Esophagus mucosa (tissue), 1 donor: ENCODE measurements at places on chromosomes 13 and 19.
A peak's percentile ranks its signal among the peaks of the same experiment; 100 is the strongest.

- ATAC-seq = no peak
Measured at GRCh38 chr13:70172946-70173597, 64.8 kb upstream of the KLHL1 start.

DNA sequence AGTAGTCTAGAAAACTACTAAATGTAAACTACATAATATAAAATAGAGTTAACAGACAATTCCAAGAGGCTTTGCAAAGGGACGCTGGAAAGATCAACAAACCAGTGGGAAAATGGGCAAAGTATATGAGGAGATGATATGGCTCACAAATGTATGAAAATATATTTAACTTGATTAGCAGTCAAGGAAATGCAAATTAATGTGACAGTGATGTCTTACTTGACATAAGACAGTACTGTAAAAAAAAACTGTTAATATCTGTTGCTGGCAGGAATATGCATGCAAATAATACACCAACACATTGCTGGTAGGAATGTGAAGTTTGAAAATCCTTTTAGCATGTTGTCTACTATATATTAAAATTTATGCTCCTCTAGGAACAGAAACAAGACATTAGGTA is 136.1 kb downstream of the ATP8A2 start:
- no peak for ATAC-seq

GRCh38 chr13:45055198-45055901 is 65.0 kb upstream of the GTF2F2 start:
- ATAC-seq = peak; percentile 95

- no peak for ATAC-seq
Measured at GRCh38 chr19:664913-665443, 2.0 kb upstream of the RNF126 start.

GRCh38 chr13:45104261-45104660 is 16.0 kb upstream of the GTF2F2 start:
- no peak for ATAC-seq

- peak; percentile 2 for ATAC-seq
Measured at GRCh38 chr19:15418231-15418578, 583 bp downstream of the AKAP8L start.

DNA sequence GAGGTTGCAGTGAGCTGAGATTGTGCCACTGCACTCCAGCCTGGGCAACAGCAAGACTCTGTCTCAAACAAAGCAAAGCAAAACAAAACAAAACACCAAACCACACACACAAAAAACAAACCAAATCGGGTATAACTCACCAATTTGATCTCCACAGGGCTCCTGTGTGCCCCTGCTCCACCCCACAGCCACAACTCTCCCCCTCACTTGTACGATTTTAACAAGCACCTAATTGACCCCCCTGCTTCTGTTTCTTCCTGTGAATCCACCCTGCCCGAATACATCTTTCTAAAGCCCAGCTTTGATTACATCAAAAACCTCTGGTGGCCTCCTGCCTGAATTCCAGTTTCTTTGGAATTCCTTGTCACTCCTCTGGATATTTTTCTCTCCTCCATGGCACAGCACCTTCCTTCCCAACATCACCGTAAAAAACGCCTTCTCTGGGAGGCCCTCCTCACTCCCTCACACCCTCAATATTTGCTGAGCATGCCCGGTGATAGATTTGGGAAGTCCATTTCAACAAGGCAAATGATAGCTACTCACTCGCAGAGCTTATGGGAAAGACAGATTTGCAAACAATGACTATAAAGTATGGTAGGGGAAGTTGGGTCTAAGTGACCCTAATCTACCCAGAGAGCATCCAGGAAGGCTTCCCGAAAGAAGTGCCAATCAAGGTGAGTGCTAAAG is 11.6 kb upstream of the RANBP3 start:
- ATAC-seq = no peak

DNA sequence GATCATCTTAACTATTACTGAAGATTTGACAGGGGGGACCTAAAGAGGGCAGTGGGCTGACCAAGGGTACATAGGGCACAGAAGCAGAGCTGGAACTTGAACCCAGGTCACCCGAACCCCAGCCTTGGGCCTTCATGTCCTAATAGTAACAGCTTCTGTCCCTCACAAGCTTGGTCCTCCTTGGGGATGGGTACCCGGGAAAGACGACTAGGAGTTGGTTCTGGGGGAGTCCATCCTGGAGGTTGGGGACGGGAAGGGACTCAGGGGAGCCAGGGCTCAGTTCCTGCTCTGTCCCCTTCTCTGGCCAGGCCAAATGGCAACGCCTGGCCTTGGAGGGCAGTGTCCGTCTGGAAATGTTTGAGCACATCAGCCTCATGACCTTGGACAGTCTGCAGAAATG is 39.6 kb upstream of the CYP4F8 start:
- no peak for ATAC-seq

- peak; percentile 75 for ATAC-seq
Measured at GRCh38 chr19:12090807-12091206, 26.3 kb downstream of the ZNF844 start.

- ATAC-seq = no peak
Measured at GRCh38 chr13:91817250-91817649, 418.8 kb downstream of the GPC5 start.

DNA sequence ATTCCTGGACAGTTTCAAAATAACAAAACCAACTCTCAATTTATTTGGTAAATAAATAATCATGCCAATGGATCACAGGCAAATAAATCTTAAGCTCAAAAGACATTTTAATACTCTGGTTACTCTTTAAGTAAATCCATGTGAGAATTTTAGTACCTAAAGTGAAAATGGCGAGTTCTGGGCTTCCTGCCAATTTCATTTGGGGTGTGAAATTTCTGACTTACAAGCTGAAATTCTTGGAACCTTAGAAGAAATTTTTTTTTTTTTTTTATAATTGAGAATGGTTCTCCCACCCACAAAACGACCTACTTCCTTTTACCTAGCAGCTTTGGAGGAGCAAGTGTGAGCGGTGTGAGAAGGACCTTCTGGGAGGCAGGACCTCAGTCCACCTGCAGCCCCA is 354.5 kb upstream of the NBEA start:
- ATAC-seq = no peak

DNA sequence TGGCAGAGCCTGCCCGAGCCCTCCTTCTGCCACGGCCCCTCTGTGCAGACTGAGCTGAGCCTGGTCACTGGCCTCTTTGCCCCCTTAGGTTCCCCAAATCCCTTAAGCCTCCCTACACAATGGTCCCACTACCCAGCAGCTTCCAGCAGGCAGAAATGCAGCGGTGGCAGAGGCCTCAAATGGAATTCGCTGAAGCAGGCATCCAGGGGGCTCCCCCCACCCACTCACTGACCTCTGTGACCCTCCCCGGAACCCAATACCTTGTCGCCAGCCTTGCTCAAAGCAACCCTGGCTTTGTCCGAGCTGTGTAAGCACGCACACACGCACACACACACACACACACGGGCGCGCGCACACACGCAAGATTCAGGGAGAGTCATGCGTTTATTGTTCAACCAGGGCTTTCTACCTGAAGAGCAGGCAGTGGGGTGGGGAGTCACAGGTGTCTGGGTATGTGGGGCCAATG is at the start of gene LIM2:
TSS of gene LIM2 (minus strand) at position 51 of the 466 bp plus-strand sequence. CDS start 531 bp downstream, outside the sequence.
- ATAC-seq = peak; percentile 21

DNA sequence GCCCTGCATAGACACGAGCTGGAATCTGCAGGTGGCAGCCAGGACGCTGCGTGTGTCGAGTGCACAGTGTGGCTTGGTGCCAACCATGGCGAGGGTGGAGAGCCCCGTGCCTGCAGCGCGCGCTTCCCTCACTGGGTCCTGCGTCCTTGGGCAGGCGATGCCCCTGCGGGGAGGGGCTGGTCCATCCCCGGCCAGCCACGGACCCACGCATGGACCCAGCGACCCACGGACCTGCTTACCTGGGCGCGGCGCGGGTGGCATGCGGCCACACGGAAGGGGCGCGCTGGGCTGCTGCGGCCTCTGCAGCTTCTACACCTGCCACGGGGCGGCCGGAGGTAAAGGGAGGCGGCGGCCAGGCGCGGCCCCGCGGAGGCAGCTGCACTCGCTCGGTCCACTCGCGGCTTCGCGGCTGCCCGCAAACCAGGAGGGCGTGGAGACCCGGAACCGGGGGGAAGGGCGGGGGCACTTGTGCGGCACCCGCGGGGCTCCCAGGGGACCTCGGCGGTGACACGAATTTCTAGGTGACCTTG is 569 bp upstream of the MCF2L start:
- peak; percentile 59 for ATAC-seq

- ATAC-seq = peak; percentile 1
Measured at GRCh38 chr19:38386971-38387549, 774 bp downstream of the GGN start.

DNA sequence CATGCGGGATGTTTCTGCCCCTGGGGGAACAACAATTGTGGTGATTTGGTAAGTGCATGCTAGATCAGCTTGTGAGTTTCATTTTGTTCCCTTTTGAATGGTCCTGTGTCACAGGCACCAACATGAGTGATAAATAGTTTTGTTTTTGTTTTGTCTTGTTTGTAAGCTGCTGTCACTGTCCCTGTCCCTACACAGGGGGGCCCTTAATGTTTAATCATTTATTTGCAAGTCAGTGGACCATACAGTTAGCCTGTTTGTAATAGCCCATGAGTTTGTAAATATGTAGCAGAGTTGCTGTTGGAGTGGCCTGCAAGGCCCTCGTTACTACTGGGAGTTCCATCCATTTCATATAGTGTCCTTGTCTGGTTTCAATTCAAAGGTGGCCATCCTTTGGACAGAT is 979.6 kb upstream of the SPRY2 start:
- no peak for ATAC-seq

GRCh38 chr13:108407495-108407894 is 138.0 kb downstream of the TNFSF13B start:
- no peak for ATAC-seq

GRCh38 chr13:49497272-49497671 is 1.5 kb downstream of the PHF11 start:
- ATAC-seq = no peak

GRCh38 chr19:49149652-49150105 is 5.5 kb downstream of the HRC start:
- peak; percentile 25 for ATAC-seq

DNA sequence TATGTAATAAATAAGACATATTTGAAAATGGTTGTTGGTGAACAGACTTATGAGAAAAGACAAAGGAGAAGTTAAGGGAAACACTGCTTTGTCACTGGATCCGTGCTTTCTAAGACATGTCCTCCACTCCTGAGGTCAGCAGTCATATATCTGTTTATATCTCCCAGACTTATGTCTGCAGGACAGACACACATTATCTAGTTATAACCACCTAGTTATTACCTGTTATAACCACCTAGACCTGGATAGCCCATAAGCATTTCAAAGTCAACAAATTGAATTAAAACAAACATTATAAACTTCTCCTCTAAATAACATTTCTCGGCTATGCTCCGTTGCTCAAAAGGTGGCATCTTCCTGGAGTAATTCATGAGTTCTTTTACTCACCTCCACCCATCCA is 96.4 kb downstream of the SPRY2 start:
- ATAC-seq = no peak

- no peak for ATAC-seq
Measured at GRCh38 chr13:46235286-46235685, 23.6 kb downstream of the LRRC63 start.

- ATAC-seq = peak; percentile 92
Measured at GRCh38 chr19:48543121-48543710, 8.8 kb upstream of the SULT2B1 start.

DNA sequence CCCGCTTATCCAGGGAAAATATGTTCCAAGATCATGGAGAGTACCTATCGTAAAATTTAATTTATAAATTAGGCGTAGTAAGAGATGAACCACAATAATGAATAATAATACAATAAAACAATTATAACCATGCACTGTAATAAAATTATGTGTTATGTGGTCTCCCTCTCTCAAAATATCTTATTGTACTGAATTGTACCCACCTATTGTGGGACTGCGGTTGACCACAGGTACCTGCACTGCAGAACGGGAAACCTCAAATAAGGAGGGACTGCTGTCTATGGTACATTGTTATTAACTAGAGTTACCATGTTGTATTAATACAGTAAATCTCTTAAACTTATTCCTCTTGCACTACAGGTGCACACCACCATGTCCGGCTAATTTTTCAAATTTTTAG is 5.3 kb upstream of the KLK12 start:
- no peak for ATAC-seq

DNA sequence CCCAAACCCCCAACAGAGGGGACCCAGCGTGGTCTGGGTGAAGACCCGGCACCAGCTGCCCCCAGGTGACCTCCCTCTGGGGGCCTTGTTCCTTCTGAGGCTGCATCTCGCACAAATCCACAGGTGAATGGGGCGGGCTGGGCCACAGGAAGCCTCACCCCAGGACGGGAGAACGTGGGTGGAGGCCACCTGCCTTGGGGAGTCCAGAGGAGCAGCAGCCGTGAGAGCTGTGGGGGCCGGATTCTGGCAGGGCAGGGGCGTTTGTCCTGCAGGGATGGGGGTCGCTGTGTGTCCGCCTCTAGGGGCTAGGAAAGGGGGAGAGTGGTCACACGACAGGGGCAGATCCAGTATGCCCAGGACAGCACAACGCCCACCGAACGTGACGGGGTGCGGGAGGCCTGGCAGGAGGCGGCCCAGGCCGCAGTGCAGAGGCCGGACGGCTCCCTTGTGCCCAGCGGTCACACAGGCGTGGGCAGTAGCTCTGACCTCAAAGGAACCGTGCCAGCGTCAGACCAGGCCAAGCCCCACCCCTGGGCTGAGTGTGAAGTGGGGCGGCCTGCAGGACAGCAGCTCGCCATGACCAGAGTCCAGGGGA is 6.7 kb downstream of the POLR2E start:
- peak; percentile 2 for ATAC-seq

- no peak for ATAC-seq
Measured at GRCh38 chr19:6534451-6535093, 3.7 kb downstream of the TNFSF9 start.

GRCh38 chr13:79519255-79519654 is 38.3 kb downstream of the NDFIP2 start:
- ATAC-seq = no peak

DNA sequence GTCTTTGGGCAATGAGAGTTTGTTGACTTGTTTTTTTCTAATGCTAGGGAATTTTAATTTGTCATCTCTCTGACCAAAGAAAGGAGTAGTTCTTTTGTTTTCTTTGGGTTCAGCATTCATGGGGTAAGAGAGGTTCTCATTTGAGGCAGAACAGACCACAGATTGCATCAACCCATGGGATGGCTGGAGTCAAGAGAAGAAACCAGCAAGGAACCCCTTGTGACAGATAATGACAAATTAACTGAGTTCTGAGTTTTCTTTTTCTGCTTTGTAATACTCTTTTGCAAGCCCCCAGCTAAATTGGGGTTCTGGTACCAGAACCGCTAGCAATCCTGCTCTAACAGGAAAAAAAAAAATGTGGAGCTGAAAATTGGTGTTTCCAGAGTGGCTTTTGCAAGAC is 864.1 kb downstream of the DIAPH3 start:
- no peak for ATAC-seq

DNA sequence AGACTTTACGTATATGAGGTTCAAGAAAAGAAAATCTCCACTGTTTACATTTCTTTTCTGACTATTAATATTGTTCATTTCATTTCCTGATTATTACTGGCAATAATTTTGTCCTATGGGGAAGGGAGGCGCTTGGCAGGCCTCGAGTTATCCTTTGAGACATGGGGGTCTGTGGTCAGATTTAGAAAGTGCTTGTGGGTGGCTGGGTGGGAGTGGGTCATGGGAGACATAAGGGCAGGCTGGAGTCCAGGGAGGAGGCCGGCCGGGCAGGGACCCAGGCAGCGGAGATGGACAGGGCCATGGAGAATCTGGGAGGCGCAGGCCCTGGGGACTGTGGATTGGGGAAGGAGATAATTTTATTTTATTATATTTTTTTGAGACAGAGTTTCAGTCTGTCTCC is 40.1 kb downstream of the LTBP4 start:
- ATAC-seq = no peak
